Left lung (tissue), 14 donors: ENCODE measurements at places on chromosomes 16 and 17.

DNA sequence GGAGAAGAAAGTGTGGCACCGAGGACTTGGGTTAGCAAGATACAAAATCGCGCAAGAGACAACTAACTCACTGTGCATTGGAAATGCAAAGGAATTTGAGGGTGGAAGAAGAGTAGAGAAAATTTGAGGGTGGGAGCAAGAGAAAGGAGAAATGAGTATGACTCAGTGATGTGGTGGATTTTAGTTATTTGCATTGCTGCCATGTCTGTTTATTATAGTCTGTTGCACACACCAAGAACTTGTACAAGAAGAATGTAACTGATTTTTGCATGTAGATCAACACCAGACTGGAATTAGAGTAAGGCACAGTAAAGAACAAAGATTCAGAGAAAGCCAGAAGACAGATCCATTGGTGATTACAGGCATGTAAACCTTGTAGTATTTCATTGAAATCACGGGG lies 71.6 kb upstream of the SMIM36 start:
- DNase-seq = no peak

DNA sequence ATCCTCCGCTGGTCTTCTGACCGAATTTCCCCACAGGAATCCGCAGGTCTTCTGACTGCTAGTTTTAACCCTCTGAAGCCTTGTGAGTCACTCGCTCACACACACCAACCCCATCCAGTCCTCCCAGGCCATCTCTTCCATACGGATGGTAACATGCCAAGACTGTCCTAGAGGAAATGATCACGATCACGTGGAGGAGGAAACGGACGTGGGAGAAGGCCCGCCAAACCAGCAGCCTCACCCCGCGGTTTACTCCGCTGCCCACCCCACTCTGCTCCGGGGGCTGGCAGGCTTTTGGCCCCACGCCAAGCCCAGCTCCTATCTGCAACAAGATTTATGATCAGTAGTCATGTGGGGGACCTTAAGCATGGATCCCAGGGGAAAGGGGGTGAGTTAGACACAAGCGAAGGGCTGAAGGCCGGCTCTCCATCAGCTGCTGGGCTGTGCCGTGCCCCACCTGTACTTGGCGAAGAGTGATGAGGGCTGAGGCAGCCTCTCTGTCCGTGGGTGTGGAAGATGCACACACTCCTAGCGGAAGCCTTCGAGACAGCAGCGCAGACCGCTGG lies 1.5 kb upstream of the FAAP100 start:
- DNase-seq = peak; percentile 73

- no peak for DNase-seq
Measured at GRCh38 chr17:61353615-61354014, 46.0 kb upstream of the TBX2 start.

- DNase-seq = peak; percentile 84
Measured at GRCh38 chr17:81890447-81891302, 711 bp downstream of the ALYREF start.

- no peak for DNase-seq
Measured at GRCh38 chr16:4868026-4868425, 20.7 kb downstream of the UBN1 start.

DNA sequence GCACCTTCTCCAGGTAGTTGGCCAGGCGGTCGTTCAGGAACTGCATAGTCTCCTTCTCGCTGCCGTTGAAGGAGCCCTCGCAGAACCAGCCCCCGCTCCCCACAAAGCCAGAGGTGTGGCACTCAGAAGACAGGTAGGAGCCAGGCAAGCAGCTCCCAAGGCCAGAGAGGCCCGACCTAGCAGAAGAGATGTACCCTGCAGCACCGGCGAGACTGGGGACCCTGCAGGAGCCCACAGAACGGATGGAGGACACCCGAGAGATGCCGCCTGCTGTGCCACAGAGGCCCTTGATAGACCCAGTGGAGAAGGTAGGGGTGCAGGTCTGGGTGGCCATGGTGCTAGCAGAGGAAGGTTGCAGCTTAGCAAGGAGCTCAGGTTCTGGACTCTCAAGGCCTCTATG lies at the start of gene KRT36:
Gene KRT36, minus strand, starts transcription at position 380 of the 400 bp plus-strand sequence. Its CDS starts 46 bp downstream, at position 334.
- DNase-seq = no peak

GRCh38 chr17:75010683-75011400 lies 1.6 kb upstream of the MRPL58 start:
- DNase-seq = no peak

DNA sequence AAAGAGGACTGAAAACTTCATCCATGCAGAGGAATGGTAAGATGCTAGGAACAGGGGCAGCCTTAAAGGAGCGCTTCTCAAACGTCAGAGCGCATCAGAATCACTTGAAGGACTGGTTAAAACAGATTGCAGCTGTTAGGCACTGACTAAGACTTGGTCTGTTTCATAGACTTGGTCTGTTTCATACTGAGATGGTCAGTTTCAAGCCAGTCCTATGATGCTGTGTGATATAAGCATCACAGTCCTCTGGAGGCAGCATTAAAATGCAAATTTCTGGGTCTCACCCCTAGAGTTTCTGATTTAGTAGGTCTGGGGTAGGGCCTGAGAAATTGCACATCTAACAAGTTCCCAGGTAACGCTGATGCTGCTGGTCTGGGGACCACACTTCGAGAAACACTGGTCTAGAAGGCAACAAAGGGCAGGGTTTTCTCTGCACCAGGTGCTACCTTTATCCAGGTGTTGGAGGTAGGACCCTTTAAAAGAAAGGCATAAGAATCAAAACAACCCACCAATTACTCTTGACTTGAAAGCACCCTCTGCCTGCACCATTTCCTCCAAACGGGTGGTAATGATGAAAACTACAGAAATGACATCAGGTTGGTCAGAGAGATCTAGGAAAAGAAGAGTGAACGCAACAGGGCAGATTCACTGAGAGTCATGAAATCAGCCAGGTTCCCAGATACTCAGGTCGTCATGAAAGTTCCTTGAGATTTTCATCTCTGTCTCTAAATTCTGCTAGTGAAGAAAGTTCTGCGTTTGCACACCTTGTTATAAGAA lies 95.0 kb upstream of the RCVRN start:
- DNase-seq = peak; percentile 33
